Heart left ventricle (tissue), 16 donors: ENCODE measurements at places on chromosomes 6 and 20.
A peak's percentile ranks its signal among the peaks of the same experiment; 100 is the strongest.

- DNase-seq: no peak
These were observed 87.8 kb downstream of the SESN1 start for GRCh38 chr6:109006818-109007217.

GRCh38 chr6:170416303-170416702 is 109.7 kb downstream of the FAM120B start:
- DNase-seq: no peak

GRCh38 chr20:2164966-2165365 is 63.3 kb downstream of the STK35 start:
- no peak for DNase-seq

GRCh38 chr6:44127186-44128019 is at the start of the genes MRPL14 and TMEM63B:
TSS of gene MRPL14 (minus strand) at chr6:44127452. CDS start at chr6:44116611, 10,841 bp downstream.
TSS of gene TMEM63B (plus strand) at chr6:44127554. CDS start at chr6:44134585, 7,031 bp downstream.
- peak; percentile 90 for DNase-seq

GRCh38 chr6:126721581-126722160 is 381.8 kb downstream of the CENPW start:
- DNase-seq: no peak

- no peak for DNase-seq
These were observed 109.5 kb downstream of the MYLK4 start for GRCh38 chr6:2641044-2641725.

DNA sequence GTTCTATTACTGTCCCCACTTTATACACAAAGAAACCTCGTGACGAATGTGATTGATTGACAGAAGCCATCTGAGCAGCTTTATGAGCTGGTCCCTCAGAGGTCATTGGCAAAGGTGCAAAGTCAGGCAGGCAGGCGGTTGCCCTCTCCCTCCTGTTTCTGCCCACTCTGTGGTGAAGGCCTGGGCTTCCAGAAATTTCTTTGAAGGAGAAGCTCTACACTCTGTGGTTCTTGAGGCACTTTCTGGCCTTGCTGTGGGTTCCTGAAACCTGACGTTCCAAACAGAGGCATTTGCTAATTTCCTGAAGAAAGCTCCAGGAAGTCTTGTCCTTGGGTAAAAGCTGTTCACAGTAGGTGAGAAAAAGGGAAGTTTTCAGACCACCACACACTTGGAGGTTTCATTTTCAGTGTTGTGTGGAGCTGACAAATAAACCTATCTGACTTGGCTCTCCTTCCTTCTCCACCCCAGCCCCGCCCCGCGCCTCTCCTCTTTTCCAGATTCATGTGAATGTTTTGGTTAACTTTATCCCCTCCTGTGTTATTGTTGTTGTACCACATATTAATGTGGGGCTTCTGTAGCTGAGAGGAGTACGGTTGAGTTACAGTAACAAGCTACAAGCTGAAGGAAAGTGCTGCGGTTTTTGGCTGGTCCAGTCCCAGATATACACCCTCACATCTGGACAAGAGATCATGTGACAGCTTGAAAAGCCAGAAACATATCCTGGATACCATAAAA is 274.1 kb downstream of the CLIC5 start:
- DNase-seq: no peak

GRCh38 chr6:48782225-48782624 is 671.2 kb upstream of the PTCHD4 start:
- no peak for DNase-seq

DNA sequence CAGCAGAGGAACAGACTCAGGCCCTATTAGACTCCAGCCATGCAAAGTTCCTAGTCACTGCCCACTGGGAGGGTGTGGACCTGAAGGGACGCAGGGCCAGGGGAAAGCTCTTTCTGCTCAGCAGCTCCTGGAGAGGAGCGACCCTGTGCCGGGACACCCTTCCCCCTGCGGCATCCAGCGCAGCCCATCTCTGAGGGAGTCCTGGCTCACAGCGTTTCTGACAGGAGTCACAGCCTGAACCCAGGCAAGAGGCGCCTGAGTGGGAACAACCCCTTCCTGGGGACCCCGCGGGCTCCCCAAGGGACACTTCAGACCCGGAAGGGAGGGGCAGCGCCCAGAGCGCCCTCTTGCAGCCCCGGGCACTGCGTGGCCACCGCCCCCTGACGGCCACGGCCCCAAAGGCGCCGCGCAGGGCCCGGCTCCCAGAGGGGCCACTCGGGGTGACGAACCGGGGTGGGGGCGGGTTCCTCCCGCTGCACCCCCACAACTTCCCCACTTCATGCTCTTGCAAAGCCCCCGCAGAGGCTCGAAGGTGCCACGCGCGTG is 862 bp downstream of the UCKL1 start:
- peak; percentile 73 for DNase-seq

DNA sequence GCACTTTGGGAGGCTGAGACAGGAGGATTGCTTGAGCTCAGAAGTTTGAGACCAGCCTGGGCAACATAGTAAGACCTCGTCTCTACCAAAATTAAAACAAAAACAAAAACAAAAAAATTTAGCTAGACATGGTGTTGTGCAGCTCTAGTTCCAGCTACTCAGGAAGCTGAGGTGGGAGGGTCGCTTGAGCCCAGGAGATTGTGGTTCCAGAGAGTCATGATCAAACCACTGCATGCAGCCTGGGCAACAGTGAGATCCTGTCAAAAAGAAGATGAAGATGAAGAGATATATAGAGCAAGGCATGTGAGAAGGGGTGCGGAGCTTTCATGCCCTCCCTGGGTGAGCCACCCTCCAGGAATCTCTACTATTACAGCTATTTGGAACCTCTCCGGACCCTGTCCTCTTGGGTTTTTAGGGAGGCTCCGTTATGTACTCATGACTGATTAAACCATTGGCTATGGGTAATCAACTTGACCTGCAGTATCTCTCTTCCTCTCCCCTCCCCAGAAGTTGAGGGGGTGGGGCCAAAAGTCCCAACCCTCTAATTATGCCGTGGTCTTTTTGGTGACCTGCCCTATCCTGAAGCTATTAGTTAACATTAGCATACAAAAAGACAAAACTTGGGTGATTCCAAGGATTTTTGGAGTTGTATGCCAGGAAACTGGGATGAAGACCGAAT is 9.0 kb downstream of the POLH start:
- no peak for DNase-seq

DNA sequence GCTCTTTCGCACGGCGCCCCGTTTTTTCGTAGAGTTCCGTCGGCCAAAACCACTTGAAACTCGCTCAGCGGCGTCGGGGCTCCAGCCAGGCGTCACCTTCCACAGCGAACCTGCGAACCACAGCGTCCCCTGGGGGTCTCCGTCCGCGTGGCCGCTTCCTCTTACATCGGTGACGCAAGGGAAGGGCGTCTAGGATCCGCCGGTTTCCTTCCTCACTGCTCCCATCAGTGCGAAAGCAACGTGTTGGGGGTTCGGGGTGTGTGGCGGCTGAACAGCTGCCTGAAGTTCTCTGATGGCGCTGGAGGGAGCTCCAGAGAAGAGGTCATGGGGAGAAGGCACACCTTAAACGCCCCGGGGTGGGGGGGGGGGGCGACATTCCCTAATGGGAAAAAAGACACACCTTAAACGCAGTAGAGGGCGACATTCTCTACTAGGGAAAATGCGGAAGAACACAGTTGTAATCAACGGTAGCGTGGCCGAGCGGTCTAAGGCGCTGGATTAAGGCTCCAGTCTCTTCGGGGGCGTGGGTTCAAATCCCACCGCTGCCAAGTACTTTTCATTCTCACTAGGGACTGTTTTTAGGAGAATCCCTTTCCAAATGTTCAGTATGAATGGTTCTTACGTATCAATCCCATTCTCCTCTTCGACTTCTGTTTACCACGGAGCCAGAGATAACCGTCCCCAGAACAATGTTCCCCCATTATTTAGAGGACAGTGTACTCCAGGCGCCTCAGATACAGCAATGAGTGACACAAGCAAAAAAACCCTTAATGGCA is 16.4 kb downstream of the ZNF311 start:
- peak; percentile 43 for DNase-seq

GRCh38 chr20:34710861-34711574 is 6.9 kb downstream of the TP53INP2 start:
- no peak for DNase-seq

DNA sequence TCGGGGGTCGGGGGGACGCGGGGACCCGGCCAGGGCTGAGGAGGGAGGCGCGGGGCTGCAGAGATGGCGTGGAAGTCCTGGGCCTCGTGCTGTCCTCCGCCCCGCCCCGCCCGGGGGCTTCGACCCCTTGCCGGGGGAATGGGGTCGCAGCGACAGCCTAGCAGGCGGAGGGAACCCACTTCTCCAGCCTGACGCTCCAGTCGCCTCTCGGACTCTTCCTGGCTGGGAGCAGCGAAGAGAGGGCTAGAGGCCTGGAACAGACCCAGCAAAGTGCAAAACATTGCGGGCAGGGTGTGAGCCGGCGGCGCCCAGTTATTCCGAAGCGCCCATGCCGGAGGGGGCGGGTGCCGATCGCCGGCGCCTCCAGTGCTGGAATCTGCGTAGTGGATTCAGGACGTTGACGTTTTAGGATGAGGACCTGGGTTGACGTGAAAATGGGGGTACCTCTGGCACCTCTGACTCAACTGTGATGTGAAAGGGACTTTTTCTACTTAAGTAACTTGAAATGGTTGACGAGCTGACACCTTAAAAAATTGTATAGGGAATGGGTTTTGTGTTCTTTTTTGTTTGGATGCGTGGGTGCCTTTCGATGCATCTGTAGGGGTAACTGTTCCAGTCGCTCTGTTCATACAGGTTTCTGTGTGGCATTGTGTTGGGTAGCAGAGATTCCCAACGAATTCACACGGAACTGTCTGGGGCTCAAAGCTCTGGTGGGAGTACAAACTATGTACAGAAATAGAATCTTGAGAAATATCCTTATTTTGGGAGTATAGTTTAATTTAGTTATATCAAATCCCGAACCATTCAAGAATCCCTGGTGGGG is 1.4 kb downstream of the SLC35F1 start:
- DNase-seq: no peak

- no peak for DNase-seq
These were observed 57.0 kb downstream of the SLX4IP start for GRCh38 chr20:10492065-10492464.

DNA sequence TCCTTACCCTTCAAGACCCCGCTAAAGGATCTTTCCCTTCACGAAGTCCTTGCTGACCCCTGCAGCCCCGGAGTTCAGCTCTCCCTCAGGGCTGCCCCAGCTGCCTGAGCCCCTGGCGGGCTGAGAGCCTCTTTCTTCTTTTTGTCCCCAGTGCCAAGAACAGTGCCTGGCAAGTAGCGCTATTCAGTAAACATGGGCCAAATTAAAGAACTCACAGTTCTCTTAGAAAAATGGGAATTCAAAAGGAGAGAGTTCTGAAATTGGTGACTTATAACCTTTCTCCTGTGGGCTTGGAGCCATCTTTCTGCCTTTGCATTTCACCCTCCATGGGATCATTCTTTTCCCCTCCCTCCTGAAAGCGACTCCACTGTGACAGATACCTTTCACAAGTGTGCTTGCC is 227.2 kb downstream of the TMEM242 start:
- no peak for DNase-seq

DNA sequence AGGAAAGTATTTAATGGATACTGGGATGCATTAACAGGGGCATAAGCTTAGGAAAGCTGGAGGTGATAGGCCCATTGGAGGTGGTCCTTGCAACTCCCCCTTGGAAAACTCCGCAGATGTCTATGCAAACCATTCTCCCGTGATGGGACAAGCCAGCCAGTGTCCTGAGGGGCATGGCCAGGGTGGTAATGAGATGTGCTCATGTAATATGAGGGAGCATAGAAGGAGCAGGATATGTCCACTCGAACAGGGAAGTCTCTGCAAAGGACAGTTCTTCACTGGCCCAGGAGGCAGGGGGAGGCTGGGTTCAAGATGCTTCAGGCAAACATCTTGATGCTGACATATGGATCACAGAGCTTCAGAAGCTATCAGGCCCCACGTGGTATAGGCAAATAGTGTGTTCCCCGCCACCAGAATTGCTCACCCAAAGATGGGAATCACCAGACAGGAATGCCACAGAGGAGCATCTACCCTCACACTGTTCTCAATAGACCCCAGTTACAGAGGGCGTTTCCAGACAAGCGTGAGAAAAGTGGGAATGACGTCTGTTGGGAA is 201.6 kb upstream of the CDH4 start:
- no peak for DNase-seq

- DNase-seq: no peak
These were observed 215.2 kb downstream of the PTPRK start for GRCh38 chr6:128305228-128305627.

DNA sequence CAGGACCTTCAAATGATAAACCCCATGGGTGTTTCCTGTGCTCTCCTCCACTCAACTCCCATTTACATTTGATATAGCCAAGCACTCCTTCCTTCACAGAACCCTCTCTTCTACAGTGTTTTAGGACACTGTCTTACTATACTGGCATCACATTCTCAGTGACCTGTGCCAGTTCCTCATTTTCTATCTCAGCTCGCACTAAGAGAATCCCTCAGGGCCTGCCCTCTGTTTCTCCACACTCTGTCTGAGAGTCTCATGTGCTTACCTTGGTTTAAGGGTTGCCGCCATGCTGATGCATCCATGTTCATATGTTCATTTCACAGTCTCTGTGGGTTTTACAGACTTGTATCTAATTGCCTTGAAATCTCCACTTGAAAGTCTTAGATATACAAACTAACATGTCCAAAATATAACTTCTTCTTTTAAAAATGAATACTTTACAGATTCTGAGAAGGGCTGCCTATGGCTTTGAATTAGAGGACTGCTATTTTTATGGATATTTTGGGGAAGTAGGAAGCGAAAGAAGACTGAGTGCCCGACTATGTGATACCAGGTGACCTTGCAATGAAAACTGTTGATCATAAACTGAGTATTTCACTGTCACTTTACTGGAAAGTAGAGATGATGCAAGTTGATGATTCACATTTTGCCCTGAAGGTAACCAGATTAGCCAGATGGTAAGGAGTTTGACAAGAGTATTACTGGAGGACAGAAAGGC is 153.1 kb upstream of the SIM1 start:
- DNase-seq: no peak

- no peak for DNase-seq
These were observed 707.8 kb upstream of the FLRT3 start for GRCh38 chr20:15045246-15045645.

- no peak for DNase-seq
These were observed 33.7 kb downstream of the RNF146 start for GRCh38 chr6:127300411-127300810.

- DNase-seq: no peak
These were observed 33.8 kb upstream of the ECI2 start for GRCh38 chr6:4169028-4169789.

- DNase-seq: no peak
These were observed 145.1 kb upstream of the ZNF184 start for GRCh38 chr6:27617700-27618689.

- no peak for DNase-seq
These were observed 42.4 kb upstream of the ADGRF4 start for GRCh38 chr6:47655719-47656595.

DNA sequence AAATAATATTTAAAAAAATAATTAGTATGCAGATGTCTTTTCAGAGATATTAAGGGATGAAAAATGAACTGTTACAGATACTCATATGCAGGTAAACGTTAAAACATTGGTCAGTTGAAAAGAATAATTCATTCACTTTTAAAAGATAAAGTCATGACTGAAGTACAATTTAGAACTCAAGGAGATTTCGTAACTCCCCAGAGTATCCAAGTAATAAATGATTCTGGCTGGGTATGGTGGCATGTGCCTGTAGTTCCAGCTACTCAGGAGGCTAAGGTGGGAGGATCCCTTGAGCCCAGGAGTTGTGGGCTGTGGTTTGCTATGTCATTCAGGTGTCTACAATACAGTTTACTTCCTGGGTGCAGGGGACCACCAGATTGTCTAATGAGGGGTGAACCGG is 122.3 kb upstream of the TMEM181 start:
- DNase-seq: no peak
